ENCODE measurements at places on chromosomes 4 and X. TPM values are rescaled to one million over a fixed set of nuclear protein-coding genes. Genes with fewer than 3 reads are reported as not detected.
A peak's percentile ranks its signal among the peaks of the same experiment; 100 is the strongest.

Gene GABRB1
- total RNA-seq = not detected

DNA sequence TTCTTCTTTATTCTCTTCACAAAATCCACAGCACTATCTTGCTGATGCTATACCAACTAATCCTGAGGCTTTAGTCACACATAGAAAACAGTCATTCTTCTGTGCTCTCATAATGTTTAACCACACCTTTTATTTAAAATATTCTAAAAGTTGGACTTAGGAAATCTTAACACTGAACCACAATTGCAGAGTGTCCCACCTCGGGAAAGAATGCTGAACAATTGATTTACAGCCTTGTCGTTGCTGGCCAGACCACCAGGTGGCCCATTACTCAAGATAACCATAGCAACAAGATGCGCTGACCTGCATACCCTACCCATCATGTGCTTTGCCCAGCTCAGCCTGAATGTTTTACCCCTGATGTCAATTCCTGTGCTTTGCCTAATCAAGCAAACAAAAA is 100.8 kb downstream of the ARSJ start:
- no peak for DNase-seq
- H3K4me1 ChIP-seq = no peaks in the 10 kb centered on the region
- no peaks in the 10 kb centered on the region for H3K27me3 ChIP-seq
- H3K36me3 ChIP-seq = no peaks in the 10 kb centered on the region

GRCh38 chr4:97317671-97318070 is 825.6 kb downstream of the STPG2 start:
- no peaks in the 10 kb centered on the region for H3K27me3 ChIP-seq
- H3K4me1 ChIP-seq = no peaks in the 10 kb centered on the region
- H3K36me3 ChIP-seq = no peaks in the 10 kb centered on the region

Gene FGD1
- 3.7 TPM for total RNA-seq

- no peaks in the 10 kb centered on the region for H3K36me3 ChIP-seq
- no peak overlapping the region for H3K4me3 ChIP-seq
- no peaks in the 10 kb centered on the region for H3K4me1 ChIP-seq
These were observed 49.2 kb upstream of the STX18 start for GRCh38 chr4:4591071-4591470.

DNA sequence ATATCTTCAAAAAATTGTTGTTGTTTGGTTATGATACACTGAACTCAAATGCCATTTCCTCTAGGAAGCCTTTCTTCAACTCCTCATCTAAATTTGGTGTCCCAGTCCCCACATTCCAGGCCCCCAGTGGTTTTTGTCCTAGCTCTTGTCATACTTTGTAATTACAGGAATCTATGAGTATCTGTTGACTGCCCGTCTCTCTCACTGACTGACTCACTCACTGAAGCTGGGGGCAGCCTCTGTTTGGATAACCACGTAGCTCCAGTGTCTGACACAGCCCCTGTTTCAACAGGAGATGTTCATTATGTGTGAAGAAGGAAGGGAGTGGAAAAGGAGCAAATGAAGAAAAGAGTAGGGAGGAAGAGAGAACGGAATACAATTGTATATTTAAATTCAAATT is 284.1 kb upstream of the TENM3 start:
- DNase-seq = no peak
- H3K27me3 ChIP-seq = no peaks in the 10 kb centered on the region
- H3K4me3 ChIP-seq = no peak overlapping the region
- no peak overlapping the region for H3K27ac ChIP-seq
- H3K4me1 ChIP-seq = no peaks in the 10 kb centered on the region
- no peaks in the 10 kb centered on the region for H3K36me3 ChIP-seq

GRCh38 chr4:161937596-161937995 is 226.2 kb downstream of the FSTL5 start:
- H3K4me1 ChIP-seq = no peaks in the 10 kb centered on the region
- H3K36me3 ChIP-seq = no peaks in the 10 kb centered on the region
- no peak overlapping the region for H3K27ac ChIP-seq
- DNase-seq = no peak
- no peaks in the 10 kb centered on the region for H3K27me3 ChIP-seq
- H3K4me3 ChIP-seq = no peak overlapping the region

DNA sequence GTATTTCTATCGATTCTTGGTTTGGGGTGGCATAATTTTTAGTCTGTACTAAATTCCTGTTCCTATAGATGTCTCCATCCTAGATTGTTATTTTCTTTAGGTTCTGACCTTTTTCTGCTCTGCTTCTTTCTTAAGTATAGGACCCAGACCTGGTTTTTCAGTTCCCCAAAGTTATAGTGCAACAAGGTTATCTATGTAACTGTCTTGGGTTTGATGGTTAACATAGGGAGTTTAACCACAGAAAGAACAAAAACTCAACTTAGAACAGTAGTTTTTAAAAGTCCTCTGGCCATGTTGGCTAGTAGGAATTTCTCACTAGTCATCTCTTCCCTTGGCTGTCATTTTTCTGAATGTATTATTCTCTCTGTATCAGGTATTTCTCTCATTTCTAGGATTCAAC is 38.8 kb upstream of the MAD2L1 start:
- no peaks in the 10 kb centered on the region for H3K4me1 ChIP-seq
- no peak overlapping the region for H3K27ac ChIP-seq
- H3K36me3 ChIP-seq = no peaks in the 10 kb centered on the region
- no peak for DNase-seq

DNA sequence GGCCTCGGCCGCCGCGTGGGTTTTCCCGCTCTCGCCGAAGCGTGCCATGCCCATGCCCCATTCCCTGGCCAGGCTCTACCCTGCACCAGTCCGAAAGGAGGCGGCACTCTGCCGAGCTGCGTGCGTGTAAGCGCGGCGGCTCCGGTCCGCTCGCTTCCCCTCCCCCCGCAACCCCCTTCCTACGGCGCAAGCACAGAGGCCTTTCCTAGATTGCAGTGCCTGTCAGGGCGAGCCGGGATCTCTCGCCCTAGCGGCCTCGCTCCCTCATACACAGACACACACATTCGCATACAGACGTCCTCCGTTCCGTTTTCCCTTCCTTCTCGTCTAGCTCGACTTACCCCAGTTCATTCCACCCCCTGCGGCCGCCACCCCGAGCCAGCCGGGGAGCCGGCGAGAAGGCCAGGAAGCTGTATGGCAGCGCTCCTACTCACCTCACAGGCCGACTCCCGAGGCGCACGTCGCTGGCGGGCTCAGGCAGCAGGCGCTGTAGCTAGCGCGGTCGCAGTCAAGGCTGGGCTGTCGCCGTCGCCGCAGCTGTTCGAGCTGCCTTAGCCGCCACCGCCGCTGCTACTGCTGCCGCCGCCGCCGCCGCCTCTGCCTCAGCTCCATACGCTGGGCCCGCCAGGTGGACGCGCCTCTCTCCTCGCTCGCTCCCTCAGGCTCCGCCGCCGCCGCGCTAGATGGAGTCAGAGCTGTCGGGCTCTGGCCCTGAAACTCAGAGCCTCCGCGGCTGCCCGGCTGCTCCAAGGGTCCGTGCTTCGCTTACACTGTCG is 615 bp downstream of the NEXMIF start:
- H3K4me1 ChIP-seq = no peaks in the 10 kb centered on the region
- no peak overlapping the region for H3K27ac ChIP-seq
- H3K36me3 ChIP-seq = no peaks in the 10 kb centered on the region
- H3K4me3 ChIP-seq = peak overlapping the region; percentile 41
- DNase-seq = peak; percentile 73
- no peaks in the 10 kb centered on the region for H3K27me3 ChIP-seq

Data from upper lobe of right lung (tissue), 1 donor.